Amygdala (tissue), 56 donors: ENCODE measurements at places on chromosomes 2 and 18.

- DNase-seq = no peak
Measured at GRCh38 chr2:216803791-216804190, 56.1 kb downstream of the TNP1 start.

GRCh38 chr18:48992791-48993555, 42.2 kb upstream of the SMAD7 start:
- DNase-seq = no peak

- DNase-seq = no peak
Measured at GRCh38 chr2:224180810-224181209, 141.7 kb upstream of the SERPINE2 start.

DNA sequence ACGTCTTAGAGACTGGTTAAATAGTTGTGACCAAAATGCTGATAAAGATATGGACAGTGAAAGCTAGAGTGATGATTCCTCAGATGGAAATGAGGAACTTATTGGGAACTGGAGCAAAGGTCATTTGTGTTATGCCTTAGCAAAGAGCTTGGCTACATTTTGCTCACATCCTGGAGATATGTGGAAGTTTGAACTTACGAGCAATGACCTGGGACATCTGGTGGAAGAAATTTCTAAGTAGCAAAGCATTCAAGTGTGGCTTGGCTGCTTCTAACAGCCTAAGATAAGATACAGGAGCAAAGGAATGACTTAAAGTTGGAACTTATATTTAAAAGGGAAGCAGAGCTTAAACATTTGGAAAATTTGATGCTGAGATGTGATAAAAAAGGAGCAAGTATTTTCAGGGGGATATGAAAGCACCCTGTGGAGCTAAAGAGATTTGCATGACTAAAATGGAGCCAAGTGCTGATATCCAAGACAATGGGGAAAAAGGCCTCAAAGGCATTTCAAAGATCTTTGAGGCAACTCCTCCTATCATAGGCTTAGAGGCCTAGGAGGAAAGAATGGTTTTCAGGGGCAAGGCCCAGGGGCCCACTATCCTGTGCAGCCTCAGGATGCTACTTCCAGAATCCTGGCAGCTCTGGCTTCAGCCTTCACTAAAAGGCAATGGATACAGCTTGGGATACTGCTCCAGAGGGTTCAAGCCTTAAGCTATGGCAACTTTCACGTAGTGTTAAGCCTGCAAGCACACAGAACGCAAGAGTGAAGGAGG, 124.1 kb upstream of the KLHL14 start:
- no peak for DNase-seq

DNA sequence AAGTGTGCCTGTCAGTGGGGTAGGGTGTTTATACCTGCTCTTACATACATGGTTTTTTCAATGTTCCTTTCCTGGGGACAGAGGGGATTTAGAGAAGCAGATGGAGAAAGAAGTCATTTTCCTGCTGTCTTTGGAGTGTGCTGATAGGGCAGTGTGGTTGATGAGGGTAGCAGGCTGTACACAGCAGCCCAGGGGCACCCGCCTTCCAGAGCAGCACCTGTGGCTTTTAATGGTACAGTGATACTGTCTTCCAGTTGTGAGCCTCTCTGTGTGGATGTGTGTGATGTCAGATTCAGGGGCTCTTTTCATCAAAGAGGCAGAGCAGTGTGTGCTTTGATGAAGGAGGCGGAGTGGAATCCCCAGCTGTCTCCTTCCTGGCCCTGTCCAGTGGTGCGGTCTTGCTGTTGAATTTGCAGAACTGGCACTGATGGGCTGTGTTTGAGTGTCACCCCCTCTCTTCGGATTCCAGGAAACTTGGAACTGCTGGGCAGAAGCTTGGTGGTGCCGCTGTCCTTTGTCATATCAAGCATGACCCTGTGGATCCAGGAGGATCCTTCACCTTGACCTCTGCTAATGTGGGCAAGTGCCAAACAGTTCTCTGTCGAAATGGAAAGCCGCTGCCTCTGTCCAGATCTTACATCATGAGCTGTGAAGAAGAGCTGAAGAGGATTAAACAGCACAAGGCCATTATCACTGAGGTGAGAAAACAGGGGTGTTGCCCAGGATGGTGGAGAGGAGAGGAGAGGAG, 259.8 kb downstream of the PHLPP1 start:
- DNase-seq = no peak

GRCh38 chr18:58373481-58373880, 255.4 kb downstream of the ALPK2 start:
- no peak for DNase-seq

GRCh38 chr18:51135364-51135763, 62.1 kb downstream of the MEX3C start:
- no peak for DNase-seq

GRCh38 chr18:2336690-2337392, 234.5 kb downstream of the METTL4 start:
- no peak for DNase-seq

GRCh38 chr2:208708486-208708885, 301.9 kb downstream of the PTH2R start:
- DNase-seq = no peak

GRCh38 chr18:13048061-13048595, 57.0 kb downstream of the CEP192 start:
- no peak for DNase-seq
